ENCODE measurements at places on chromosomes 2 and 18.

DNA sequence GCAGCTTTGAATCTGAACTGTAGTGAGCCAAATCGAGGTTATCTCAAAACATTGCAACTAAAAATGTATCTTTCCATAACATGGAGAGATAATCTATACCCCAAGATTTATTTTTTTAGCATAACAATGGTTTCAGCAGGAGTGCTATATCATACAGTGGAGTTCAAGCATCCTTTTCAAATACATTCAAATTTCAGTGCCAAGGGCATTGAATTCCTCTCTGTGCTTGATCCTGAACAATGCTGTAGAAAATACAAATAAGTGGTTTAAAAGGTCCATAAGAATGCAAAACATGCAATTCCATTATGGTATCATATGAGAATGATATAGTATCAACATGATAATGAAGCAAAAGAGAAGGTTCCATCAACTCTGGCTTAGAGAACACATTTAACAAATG, 201.7 kb downstream of the TXNL1 start:
- no peak for DNase-seq

DNA sequence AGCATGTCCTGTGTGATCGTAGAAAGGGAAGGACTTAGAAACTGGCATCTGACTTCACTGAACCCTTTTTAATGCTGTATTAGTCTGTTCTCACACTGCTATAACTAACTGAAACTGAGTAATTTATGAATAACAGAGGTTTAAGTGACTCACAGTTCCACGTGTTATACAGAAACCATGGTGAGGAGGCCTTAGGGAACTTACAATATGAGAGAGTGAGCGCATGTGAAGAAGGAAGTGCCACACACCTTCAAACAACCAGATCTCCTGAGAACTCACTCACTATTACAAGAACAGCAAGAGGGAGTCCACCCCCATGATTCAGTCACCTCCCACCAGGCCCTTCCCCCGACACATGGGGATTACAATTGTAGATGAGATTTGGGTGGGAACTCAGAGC, 811.3 kb downstream of the CPS1 start:
- DNase-seq, result no peak

- no peak for DNase-seq
These were observed 16.2 kb upstream of the TMEM178A start for GRCh38 chr2:39649511-39649910.

- DNase-seq, result no peak
These were observed 48.2 kb upstream of the SH3RF3 start for GRCh38 chr2:109080757-109081156.

DNA sequence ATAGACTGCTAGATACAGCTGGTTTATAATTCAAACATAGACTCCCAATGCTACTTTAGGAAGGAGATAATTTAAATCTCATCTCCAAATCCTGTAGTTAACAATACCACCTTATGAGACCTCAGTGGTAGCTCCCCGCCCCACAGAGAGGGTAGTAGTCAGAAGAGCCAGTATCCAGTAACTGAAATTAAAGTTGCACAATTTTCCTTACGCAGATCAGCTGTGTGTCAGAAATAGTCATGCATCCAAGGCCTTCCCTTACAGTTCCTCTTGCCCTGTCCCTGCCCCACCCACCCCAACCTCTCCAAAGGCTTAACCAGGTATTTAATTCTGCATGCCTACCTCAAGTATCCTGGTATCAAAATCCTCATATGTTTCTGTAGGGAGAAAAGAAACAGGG, 15.5 kb downstream of the MRPS5 start:
- no peak for DNase-seq

Data from CD4-positive, alpha-beta T cell treated with Interleukin-2 at 100 ng/mL for 4 hours (primary cell).